CD4-positive, alpha-beta T cell treated with Interleukin-12 subunit alpha and Interleukin-12 subunit beta, for 1 hour (primary cell): ENCODE measurements at places on chromosomes 11 and 22.

DNA sequence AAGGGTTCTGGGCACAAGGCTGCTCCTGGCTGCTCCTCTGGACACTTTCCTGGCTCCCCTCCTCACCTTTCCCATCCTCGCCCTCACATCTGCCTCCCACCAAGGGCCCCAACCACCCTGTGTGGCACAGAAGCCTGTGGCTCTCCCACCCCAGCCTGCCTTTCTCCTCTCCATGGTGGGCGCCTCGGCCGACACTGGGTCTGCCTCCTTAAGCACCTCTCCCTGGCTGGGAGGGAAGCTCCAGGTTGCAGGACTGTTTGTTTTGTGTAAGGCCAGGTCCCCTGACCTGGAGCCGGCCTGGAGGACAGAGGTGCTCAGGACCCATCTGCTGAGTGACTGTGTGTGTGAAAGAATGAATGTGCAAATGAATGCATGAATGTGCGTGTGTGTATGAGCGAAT, 14.1 kb downstream of the MUC6 start:
- DNase-seq, result no peak

DNA sequence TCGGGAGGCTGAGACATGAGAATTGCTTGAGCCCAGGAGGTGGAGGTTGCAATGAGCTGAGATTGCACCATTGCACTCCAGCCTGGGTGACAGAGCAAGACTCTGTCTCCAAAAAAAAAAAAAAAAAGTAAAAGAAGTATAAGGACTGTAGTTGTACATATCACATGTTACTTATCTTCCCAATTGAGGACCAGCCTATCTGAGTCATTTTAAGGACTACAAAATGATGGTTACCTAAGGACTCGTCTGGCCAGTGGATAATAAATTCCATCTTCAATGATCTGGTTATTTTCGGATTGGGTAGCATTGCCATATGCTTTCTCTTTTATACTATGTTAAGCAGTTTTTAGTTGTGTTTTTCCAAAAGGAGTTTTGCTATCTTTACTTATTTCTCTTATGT, 55.3 kb downstream of the PPFIA1 start:
- no peak for DNase-seq

- no peak for DNase-seq
Observed at GRCh38 chr11:64372802-64373597, 14.0 kb downstream of the RPS6KA4 start.

- DNase-seq, result no peak
Observed at GRCh38 chr11:74443071-74443864, 24.1 kb downstream of the KCNE3 start.

GRCh38 chr22:49776891-49777290, 50.8 kb downstream of the BRD1 start:
- DNase-seq, result no peak

DNA sequence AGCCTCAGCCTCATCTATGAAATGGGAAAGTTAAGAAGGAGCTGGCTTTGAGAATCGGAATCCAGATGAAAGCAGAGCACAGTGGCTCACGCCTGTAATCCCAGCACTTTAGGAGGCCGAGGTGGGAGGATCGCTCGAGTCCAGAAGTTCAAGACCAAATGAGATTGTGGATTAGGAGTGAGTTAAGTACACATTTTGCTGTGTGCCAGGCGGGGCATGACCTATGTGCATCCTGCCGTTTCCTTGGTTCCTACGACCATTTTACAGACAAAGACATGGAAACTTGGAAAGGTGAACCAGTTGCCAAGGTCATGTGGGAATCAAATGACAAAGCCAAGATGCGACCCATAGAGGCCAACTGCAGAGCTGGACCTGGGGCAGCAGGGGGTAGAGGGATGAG, 4.2 kb downstream of the PLA2G3 start:
- DNase-seq, result no peak

GRCh38 chr11:123406441-123407129, 23.5 kb upstream of the GRAMD1B start:
- DNase-seq, result no peak

GRCh38 chr11:66176650-66177049, 91.8 kb upstream of the RAB1B start:
- no peak for DNase-seq

GRCh38 chr11:87144252-87144651, 106.5 kb downstream of the TMEM135 start:
- DNase-seq, result no peak

DNA sequence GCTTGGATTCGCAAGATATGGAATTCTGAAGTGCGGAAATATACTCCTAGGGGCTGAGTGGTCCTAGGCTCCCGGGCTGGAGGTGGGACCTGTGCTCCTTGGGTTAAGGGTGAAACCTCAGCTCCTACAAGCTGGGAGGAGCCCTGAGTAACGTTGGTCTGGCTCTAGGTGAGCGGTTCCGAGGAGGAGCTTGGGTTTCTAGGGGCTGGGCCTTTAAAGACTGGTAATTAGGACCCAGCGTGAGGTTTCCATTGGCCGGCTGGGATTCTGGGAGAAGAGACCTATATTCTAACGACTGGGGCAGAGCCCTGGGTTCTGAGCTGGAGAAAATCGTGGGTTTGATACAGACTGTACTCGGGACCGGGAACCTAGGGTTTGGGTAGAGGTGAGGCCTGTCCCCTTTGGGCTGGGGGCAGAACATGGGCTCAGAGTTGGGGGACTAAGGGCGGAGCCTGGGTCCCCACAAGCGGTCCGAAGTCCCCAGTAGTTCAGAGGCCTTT, 882 bp upstream of the MAP4K2 start:
- peak; percentile 21 for DNase-seq

DNA sequence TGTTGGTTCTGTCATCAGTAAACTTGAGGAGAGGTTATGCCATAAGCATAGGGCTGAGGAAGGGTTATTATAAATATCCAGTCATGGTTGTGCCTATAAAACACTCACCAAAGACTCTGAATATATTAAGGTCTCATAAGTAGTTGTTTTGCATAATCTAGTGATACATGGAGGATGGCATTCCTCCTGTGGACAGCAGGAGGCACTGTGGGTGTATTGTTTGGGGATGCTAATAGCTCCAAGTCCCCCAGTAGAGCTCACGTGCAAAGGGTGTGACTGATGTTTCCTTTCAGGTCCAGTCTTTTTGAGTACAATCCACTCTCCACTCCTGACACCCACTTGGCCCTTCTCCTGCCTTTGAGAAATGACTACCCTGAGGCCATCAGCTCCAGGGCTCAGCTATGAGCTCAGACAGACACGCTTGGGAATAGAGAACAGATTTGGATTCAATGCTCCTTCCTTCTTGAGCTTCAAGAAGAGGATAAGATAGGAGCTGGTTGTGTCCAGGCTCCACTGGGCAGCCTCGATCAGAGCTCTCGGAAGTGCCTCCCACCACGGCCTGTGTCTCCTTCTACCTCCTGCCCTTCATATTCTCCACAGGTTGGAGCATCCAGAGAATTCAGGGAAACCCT, 85.2 kb upstream of the IGLL5 start:
- peak; percentile 68 for DNase-seq

DNA sequence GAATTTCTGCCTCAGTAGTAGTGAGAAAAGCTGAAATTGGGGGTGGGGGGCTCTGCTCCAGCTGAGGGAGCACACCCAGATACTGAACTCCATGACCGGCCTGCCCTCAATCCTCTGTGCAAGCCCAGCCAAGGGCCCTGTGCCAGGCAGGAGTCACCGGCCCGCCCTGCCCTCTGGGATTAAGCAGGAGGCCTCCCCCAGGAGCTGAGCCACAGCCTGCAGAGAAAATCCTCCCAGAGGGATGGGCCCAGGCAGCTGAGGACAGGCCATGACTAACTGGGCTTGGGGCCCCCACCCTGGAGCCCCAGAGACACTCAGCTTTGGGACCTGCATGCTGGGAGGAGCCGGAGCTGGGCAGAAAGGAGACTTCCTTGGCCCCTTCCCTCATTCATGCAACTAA, 48.8 kb downstream of the MN1 start:
- DNase-seq, result no peak

- no peak for DNase-seq
Observed at GRCh38 chr22:45526768-45527360, 24.2 kb downstream of the FBLN1 start.

- DNase-seq, result no peak
Observed at GRCh38 chr11:71326328-71326940, 74.1 kb upstream of the SHANK2 start.

- no peak for DNase-seq
Observed at GRCh38 chr11:45412521-45412920, 126.4 kb upstream of the SYT13 start.

DNA sequence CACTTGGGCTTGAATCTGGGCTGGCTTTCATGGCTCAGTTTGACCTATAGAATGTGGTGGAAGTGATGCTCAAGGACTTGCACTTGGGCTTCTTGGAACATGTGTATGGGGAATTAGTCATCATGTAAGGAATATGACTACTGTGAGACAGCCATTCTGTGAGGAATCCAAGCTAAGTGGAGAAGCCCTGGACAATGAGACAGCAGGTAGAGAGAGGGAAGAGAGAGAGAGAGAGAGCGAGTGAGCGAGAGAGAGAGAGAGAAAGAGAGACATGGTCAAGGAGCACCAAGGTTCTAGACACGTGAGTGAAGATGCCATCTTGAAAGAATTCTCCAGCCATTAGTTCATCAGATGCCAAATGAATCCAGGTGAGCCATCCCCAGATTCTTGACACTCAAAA, 261.6 kb upstream of the SORL1-AS1 start:
- no peak for DNase-seq

GRCh38 chr22:42947211-42947990, 67.5 kb downstream of the PACSIN2 start:
- DNase-seq, result no peak

- DNase-seq, result no peak
Observed at GRCh38 chr11:125279676-125280418, 115.3 kb downstream of the PKNOX2 start.

DNA sequence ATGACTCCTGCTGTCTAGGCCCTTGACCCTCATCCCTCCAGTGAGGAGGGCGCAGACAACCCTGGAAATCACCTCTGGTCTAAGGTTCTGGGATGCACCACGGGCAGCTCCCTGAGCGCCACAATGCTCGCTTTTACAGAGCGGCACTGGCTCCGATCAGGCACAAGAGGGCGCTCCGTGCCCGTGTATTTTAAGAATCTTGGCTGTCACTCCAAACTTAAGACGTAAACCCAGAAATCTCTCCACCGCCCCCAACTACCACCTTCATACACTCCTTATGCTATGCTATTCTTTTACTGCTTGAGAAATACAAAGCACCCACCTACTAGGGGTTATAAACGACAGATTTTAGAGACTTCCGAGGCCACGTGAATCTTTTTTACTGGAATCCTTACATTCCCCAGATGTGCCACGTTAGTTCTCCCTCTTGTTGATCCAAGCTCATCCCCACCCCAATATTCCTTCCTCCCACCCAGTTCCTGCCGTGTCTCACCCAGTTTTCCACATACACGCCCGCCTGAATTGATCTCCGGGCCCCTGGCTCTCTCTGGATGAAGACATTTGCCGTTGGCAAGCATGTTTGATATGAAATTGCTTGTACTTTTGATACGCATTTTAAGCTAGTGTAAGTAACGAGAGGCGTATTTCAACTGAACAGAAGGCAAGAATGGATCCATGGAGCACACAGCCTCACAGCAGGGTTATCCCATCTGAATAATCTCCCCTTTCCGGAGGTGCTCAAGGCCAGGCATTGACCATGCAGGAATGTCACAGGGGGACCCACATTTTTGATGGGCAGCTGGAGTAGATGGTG, 453.5 kb downstream of the OPCML start:
- DNase-seq, result peak; percentile 1

- DNase-seq, result no peak
Observed at GRCh38 chr11:84740050-84740449, 887.1 kb downstream of the DLG2 start.

GRCh38 chr22:37843741-37844089, 419 bp downstream of the ANKRD54 start:
- DNase-seq, result no peak

GRCh38 chr11:12506404-12506921, 129.1 kb downstream of the PARVA start:
- no peak for DNase-seq

- DNase-seq, result no peak
Observed at GRCh38 chr11:126354631-126355323, 709 bp upstream of the ST3GAL4 start.

DNA sequence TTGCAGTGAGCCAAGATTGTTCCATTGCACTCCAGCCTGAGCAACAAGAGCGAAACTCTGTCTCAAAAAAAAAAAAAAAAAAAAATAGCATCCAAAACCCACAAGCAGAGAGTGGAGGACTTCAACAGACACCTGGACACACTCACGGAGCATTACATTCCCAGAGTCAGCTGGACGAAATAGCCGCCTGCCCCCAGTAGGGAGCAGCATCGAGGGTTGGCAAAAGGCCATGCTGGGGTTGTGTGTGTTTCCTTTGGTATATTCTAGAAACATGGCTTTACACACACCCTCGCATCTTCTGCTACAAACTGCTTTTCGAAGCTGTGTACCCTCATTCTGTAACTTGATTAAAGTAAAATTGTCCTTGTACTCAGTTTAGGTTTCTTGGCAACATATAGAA, 5.3 kb downstream of the ADA2 start:
- peak; percentile 40 for DNase-seq

DNA sequence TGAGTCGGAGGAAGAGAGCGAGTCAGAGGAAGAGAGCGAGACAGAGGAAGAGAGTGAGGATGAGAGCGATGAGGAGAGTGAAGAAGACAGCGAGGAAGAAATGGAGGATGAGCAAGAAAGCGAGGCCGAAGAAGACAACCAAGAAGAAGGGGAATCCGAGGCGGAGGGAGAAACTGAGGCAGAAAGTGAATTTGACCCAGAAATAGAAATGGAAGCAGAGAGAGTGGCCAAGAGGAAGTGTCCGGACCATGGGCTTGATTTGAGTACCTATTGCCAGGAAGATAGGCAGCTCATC, 780 bp downstream of the TRIM44 start:
- no peak for DNase-seq

- no peak for DNase-seq
Observed at GRCh38 chr11:26777372-26777808, 55.5 kb upstream of the SLC5A12 start.

DNA sequence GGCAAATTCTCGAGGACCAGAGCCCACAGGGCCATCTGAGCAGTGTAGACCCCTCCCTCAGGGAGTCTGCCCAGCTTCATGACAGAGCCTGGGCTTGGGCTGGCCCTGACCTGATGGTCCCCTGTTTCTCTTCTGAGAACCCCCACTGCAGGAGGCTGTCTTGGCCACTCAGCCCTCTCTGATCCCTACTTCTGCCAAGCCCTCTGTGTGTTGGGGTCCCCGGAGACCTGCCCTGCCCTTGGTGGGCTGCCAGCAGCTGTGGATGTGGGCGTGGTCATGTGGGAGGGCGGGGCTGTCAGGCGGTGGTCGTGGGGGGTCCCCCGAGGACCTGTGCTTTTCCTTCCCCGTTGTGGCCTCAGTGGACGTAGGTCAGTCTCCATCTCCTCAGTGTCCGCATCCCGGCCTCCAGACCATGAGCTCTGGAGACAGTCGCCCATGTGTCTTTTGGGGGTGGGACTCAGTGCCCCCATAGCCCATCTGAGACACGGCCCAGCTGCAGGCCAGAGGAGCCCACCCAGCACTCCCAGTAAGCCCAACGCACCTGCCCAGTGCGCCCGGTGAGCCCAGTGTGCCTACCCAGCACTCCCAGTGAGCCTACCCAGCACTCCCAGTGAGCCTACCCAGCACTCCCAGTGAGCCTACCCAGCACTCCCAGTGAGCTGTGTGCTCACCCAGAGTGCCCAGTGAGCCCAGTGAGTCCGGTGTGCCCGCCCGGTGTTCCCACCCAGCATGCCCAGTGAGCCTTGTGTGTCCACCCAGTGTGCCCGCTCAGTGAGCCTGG, 409.2 kb downstream of the TBC1D22A start:
- DNase-seq, result no peak

- no peak for DNase-seq
Observed at GRCh38 chr22:29787371-29787980, 20.3 kb downstream of the UQCR10 start.

- no peak for DNase-seq
Observed at GRCh38 chr11:118139578-118139977, 13.0 kb downstream of the SCN4B start.

- no peak for DNase-seq
Observed at GRCh38 chr11:64312947-64313346, 4.4 kb downstream of the TRMT112 start.
